T-cell (primary cell): ENCODE measurements at places on chromosomes 6 and 20.

GRCh38 chr20:43463527-43464218, 6.0 kb downstream of the SRSF6 start:
- DNase-seq: no peak

- no peak for DNase-seq
These were observed 76.5 kb downstream of the ADGRG6 start for GRCh38 chr6:142378138-142378875.

GRCh38 chr20:15700147-15700765, 873.0 kb downstream of the KIF16B start:
- no peak for DNase-seq

DNA sequence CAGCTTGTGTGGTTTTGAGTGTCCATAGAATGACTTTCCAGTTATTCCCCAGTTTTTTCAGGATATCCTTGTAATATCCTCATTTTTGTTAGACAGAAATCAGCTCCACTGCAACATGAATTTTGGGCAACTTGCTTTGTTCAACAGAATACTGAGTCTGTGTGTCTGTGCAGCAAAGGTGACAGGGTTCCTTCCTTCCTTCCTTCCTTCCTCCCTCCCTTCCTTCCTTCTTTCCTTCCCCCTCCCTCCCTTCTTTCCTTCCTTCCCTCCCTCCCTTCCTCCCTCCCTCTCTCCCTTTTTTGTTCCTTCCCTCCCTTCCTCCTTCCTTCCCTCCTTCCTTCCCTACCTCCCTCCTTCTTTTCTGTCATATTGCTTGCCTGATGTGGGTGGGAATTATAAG, 496.5 kb downstream of the EPM2A start:
- no peak for DNase-seq

DNA sequence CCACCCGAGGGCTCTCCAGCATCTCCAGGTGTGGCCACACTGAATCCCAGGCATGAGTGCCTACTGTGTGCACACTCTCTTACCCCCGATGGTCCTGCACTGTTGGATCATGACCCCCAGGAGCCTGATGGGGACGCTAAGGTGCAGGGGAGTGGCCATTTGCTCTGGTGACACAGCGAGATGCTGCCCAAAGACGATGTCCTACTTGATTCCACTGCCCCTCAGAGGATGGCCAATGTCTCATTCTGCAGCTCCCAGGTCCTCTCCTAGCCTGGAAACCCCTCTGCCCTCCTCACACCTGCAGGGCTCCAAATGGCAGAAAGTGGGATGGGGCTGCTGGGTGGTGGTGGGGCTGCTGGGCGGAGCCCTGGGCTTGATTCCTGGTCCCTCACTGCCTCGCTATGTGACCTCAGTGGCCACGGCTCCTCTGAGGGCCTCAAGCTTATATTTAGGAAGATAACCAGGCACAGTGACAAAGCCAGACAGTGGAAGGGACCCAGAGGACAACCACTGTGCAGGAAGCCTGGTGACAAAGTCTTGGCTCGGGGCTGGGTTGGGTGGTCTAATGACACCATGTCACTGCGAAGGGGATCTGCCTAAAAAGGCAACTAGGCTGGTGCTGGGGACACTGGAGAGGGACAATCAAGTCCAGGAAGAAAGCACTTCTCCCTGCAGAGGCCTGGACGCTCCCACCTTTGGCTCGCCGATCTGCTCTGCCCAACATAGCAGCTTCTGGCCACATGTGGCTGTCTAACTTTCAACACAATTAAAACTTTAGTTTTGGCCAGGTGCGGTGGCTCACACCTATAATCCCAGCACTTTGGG, 28.4 kb downstream of the TGM2 start:
- DNase-seq: no peak

DNA sequence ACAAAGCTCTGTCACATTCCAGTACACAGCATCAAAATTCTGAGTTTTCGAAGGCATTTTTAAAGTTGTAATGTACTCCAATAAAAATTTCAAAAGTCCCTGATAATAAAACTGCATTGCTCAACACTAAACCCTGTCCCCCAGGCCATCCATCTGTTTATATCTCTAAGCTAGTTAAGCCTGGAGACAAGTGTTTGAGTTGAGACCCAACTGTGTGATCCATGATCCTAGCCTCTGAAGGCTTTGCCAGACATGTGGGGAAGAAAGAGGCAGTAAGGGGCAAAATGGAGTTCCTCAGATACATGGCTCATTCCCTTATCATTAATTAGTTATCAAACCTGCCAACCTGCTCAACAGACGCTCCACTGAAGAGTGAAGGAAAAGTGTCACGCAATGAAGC, 198.4 kb downstream of the ISM1 start:
- DNase-seq: no peak

DNA sequence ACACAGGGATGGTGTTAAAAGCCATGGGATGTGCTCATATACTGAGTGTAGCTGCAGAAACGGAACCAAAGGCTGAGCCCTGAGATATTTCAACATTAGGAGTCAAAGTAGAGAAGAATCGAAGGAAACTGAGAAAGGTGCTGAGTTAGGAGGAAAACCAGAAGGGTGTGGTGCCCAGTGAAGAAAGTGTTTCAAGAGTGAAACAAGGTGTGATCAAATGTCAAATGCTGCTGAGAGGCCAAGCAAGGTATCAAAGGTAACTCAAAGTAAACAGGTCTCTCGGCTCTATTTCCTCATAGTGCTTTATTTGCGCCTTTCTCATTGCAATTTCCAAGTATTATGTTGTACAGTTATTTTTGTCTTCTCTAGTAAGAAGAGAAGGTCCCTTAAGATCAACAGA, 94.1 kb downstream of the PRDM1 start:
- no peak for DNase-seq

- DNase-seq: no peak
These were observed 58.9 kb upstream of the IFNGR1 start for GRCh38 chr6:137277971-137278637.

DNA sequence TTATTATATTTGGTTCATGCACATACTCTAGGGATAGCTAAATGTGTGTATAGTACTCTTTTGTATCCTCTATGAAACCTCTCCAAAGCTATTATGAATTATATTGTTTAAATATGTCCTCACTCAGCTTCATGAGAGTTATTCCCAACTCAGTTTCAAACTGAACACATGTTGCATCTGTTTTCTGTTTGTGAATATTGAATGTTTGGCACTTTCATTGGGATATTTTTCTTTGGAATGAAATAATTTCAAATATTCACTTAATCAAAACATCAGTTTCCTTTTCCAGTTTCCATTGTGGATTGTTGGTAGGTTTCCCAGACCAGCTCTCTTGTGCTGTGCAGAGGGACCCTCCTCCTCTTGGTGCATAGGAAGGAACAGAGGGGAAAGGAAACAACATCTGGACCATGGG, 46.6 kb downstream of the HDAC2 start:
- no peak for DNase-seq

DNA sequence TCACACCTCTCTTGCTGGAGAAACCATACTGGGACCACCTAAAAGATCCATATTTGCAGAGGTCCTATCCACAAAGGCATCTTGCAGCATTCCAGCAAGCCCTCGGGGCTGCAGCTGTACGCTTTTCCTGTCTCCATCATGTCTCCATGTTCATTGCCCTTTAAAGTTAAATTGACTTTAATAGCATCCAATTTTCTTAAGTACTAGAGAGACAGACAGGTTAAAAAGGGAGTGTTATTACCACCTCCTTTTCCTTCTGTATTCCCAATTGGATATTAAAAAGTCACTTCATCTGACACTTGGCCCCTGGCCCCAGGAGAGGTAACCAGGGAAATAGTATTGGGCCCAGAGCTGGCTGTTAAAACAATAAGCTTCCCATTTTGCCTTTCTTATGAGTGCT, 178.6 kb downstream of the UNC5CL start:
- DNase-seq: no peak

GRCh38 chr6:30541515-30542403, 14.5 kb downstream of the GNL1 start:
- peak; percentile 80 for DNase-seq
